Bronchial epithelial cell (primary cell): ENCODE measurements at places on chromosomes 16 and 17.

DNA sequence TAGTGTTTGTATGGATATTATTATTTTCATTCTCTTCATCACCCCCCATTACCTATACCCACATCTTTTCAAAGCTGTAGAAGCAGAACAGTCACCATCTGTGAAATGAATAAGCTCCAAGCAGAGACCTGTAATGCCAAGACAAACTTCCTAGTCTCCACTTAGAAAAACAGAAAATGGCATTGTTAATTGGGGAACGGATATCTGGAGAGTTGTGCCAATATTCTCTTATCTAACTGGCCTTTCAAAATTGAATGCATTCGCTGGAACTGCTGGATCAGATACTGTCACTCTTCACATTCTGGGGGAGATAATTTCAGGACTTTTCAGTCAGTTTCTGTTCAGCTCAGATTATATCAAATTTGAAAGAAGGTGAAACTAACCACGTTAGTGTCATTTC lies 464.4 kb upstream of the GOT2 start:
- DNase-seq = no peak

DNA sequence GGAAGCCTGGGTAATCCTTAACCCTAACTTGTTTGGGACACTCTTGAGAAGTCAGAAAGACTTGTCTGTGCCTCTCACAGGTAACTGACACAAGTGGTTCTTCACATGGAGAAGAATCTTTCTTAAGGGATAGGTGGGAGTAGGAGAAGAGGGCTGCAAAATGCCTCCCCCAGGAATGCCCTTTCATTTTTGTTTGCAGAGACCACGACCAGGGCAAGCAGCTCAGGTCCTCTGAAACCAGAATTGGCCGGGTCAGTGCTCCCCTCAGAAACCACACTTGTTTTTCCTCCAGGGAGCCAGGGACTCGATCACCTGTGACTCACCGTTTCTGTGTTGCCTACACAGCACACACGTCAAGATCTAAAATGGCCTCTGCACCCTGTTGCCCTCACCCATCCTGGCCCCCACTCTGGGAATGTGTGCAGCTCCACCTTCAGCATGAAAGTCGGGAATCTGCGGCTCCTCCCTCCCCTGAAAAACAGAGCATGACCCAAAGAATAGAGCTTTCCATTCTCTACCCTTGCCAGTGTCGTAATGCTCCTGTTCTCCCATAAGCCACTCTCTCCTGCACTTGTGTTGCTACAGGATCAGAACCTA lies 36.1 kb downstream of the HNF1B start:
- peak; percentile 46 for DNase-seq

DNA sequence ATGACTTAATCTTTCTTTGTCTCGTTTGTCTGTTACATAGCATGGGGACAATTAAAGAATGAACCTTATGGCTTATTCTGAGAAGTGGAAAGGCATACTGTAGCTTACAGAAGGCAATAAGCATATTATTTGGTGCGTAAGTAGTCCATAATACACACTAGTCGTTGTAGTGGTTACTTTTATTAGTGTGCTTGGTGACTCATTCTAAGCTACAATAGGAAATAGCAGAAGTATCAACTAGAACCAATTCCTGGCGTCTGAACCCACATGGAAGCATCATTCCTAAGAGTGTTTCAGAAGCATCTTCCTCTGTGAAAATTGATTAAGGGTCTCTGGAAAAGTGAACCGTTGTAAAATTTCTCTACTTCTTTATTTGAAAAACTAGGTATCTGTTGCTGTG lies 777.8 kb upstream of the EEF2KMT start:
- DNase-seq = no peak

GRCh38 chr17:50123649-50124349 lies 6.2 kb downstream of the SAMD14 start:
- no peak for DNase-seq

DNA sequence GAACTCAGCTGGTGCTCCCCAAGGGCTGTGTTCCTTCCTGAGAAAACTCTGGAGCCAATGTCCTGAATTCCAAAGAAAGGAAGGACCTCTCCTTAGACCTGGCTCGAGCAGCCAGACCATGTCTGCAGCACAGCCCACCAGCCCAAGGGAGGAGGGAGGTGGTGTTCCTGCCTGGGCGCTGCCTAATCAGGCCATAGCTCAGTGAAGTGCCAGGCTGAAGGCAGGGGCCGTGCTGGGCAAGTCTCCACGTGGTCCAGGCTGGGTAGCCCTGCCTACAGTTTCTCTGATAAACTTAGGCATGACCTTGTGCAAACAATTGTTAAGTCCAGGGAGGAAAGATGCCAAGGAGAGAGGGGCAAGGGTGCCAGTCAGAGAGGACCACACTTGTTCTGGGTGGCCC lies 76.8 kb downstream of the MPRIP start:
- no peak for DNase-seq

GRCh38 chr16:19108409-19109287 lies 5.1 kb upstream of the ITPRIPL2 start:
- peak; percentile 11 for DNase-seq

GRCh38 chr17:80252871-80253270 lies 7.8 kb upstream of the RNF213 start:
- peak; percentile 48 for DNase-seq

GRCh38 chr17:63998050-63998720 lies at the start of gene PRR29:
Gene PRR29, plus strand, starts transcription at chr17:63998351. Its CDS starts 14 bp downstream, at chr17:63998365.
- DNase-seq = no peak

DNA sequence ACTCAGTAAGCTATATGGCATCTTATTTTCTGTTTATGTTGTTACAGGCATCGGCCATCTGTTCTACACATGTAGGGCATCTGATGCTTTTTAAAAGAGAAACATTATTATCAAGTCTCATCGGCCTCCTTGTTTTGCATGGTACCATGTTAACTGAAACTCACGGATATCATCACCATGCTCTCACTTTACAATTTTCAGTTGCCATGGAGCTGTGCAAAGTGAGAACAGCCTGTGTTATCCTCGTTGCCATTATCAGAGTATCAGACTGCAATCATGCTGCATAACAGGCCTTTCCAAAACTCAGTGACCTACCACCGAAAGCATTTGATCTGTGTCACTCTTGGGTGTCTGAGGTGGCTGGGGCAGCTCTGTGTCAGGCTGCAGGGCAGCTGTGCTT lies 110.3 kb downstream of the C17orf67 start:
- DNase-seq = no peak

GRCh38 chr17:43832168-43832975 lies 574 bp downstream of the MPP3 start:
- peak; percentile 73 for DNase-seq

- no peak for DNase-seq
Observed at GRCh38 chr16:1871974-1872635, at the start of gene MEIOB. Gene MEIOB, minus strand, starts transcription at chr16:1872164. Its CDS starts 3,989 bp downstream, at chr16:1868175.

GRCh38 chr17:41793784-41794539 lies 7.5 kb upstream of the JUP start:
- no peak for DNase-seq
